ENCODE measurements at places on chromosomes 16 and 17.

DNA sequence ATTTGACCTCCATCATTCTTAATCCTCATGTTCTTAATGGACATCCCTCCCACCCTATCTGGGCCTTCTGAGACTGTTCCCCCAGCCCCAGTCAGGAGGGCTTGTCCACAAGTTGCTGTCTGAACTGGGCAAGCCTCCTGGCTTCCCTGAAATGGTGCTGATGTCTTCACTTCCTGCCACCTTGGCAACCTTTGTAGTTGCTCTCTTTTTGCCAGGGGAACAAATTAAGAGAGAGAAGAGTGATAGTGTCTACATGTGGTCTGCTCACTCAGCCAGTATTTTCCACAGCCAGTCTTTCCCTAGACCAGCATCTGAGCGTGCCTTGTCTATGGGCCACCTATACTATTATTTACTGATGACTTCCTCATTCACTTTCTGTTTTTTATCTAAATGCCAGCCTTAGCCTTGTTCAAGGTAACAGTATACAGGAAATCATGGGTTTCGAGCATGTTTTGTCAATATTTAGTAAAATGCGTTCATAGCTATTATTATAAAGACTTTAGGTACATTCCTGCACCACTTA is 710.1 kb downstream of the MAF start:
- no peak for DNase-seq

DNA sequence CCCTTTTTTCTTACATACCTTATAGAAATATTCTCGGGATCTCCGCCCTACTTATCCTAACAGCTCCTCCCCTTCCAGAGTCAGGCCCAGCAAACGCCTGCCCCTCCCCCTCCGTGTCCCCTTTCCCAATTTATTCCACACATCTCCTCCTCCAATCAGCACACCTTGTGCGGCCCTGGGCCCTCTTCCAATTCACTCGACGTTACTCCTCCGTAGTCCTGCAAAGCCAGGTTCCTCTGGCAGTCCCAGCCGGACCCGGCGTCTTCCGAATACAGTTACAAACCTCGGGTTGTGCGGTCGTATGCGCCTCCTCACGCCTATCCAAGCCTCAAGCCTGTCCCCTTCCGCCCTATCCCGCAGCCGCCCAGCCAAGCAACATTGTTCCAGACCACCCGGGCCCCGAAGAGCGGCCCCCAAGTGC is 677 bp downstream of the CBX1 start:
- peak; percentile 60 for DNase-seq

- DNase-seq, result no peak
Observed at GRCh38 chr16:10664720-10665126, 30.0 kb downstream of the TEKT5 start.

- DNase-seq, result peak; percentile 84
Observed at GRCh38 chr16:70430667-70431536, 8.0 kb downstream of the ST3GAL2 start.

DNA sequence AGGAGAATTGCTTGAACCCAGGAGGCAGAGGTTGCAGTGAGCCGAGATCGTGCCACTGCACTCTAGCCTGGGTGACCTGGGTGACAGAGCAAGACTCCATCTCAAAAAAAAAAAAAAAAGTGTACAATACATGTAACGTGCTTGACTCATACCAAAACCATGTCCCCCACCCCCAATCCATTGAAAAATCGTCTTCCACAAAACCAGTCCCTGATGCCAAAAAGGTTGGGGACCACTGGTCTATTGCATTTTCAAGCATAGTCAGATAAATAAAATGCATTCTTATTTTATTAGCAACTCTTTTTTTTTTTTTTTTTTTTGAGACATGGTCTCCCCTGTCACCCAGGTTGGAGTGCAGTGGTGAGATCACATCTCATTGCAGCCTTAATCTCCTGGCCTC is 52.1 kb downstream of the COPRS start:
- DNase-seq, result no peak
